Endothelial cell (in vitro differentiated cells): ENCODE measurements at places on chromosomes 6 and 20.

DNA sequence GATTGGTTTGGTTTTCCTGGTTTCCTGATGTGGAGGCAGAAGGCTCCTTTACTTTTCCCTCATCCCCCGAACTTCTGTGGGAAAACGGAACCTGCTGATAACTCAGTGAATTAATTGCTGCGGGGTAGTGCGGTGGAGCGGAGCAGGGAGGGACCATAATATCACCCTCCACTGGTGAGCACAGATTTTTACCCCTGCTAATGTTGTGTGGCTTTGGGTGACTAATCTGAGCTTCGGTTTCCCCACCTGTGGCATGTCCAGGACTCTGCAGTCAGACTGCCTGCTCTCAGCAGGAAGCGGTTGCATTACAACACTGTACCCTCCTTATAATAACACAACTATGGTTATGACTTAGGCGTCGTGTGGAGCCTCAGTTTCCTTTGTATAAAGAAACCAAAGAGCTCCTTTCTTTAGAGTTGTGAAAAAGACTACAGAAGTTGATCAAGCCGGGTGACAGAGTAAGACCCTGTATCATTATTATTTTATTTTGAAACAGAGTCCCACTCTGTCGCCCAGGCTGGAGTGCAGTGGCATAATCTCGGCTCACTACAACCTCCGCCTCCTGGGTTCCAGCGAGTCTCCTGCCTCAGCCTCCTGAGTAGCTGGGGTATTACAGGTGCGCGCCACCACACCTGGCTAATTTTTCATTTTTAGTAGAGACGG is 2.2 kb upstream of the ID1 start:
- no peaks in the 10 kb centered on the region for H3K36me3 ChIP-seq
- H3K27ac ChIP-seq: peak overlapping the region; percentile 92
- no peak for DNase-seq
- H3K4me3 ChIP-seq: peak overlapping the region; percentile 56
- H3K27me3 ChIP-seq: peaks cover 20% of the 10 kb centered on the region

DNA sequence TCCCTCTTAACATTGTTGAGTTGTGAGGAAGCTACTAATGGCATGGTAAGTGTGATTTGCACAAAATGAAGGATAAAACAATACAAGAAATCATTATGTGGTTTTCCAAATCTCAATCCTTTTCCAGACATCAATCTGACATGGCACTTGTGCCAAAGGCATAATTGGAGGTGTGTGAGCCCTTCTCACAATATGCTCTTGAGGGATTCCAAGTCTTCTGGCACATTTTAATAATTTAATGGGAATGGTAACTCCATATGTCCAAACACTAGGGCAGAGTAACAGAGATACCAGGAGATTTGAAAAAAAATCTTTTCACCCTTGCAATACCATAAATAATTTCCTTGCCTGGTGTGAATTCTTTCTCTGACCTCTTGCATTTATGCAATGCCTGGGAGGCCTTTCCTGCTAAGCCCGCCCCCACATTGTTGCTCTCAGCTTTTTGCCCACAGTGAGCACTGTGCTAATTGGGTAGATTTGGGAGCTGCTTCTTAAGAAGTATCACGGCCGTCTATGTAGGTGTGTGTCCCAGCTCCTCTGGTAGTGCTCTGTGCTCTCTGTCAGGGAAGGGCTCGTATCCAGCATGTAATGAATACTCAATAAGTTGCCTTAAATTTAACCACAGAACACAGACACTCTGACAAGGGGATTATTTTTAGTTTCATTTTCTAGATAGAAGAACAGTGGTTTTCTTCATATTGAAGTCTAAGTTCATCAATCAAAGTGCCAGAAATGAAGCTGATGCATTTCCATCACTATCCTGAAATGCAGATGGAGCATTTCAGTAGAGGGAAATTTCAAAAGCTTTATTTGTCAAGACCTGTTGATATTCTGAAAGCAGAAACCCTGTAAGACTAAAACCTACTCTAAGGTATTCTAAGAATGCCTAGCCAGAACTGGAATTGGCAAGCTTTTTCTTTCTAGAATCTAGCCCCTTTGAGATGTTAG is 54.4 kb upstream of the CEP85L start:
- H3K27me3 ChIP-seq: peaks cover 11% of the 10 kb centered on the region
- H3K4me1 ChIP-seq: peaks cover 26% of the 10 kb centered on the region
- DNase-seq: no peak

- H3K4me3 ChIP-seq: no peak overlapping the region
- H3K27ac ChIP-seq: no peak overlapping the region
- no peak for DNase-seq
- H3K4me1 ChIP-seq: peaks cover 6% of the 10 kb centered on the region
These were observed 57.4 kb upstream of the FOXC1 start for GRCh38 chr6:1552296-1552761.

GRCh38 chr6:74731931-74732330 is 473.9 kb downstream of the COL12A1 start:
- H3K27ac ChIP-seq: no peak overlapping the region
- no peaks in the 10 kb centered on the region for H3K36me3 ChIP-seq
- DNase-seq: no peak
- H3K4me1 ChIP-seq: no peaks in the 10 kb centered on the region

GRCh38 chr6:154931711-154932424 is 63.2 kb upstream of the TIAM2 start:
- peaks cover 30% of the 10 kb centered on the region for H3K4me1 ChIP-seq
- H3K36me3 ChIP-seq: no peaks in the 10 kb centered on the region
- peaks cover 1% of the 10 kb centered on the region for H3K27me3 ChIP-seq
- peak overlapping the region; percentile 74 for H3K27ac ChIP-seq
- no peak for DNase-seq

DNA sequence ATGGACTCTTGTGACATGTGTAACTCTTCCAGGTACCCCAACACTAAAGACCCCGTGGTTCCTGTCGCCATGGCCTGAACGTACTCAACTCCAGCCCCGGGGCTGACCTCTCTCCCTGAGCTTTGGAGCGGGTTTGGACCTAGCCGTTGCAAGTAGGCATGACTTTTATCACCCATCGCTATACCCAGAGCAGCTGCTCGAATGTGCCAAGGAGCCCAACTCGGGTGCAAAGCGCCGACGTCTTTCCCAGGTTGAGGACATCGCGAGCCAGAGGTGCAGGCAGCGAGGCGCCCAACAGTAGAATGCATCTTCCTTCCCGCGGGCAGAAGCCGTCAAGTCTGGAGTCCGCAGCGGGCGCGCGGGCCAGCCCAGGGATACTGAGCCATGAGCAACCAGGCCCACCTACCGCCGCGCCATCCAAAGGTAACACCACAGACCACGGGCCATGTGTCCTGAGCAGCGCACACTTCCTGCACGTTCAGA is 5.7 kb upstream of the LAMP5 start:
- H3K27me3 ChIP-seq: no peaks in the 10 kb centered on the region
- DNase-seq: no peak
- H3K4me1 ChIP-seq: peaks cover under 1% of the 10 kb centered on the region

GRCh38 chr20:51058017-51058416 is 35.1 kb upstream of the KCNG1 start:
- H3K4me3 ChIP-seq: no peak overlapping the region
- peaks cover 5% of the 10 kb centered on the region for H3K4me1 ChIP-seq
- no peak overlapping the region for H3K27ac ChIP-seq
- no peaks in the 10 kb centered on the region for H3K36me3 ChIP-seq

DNA sequence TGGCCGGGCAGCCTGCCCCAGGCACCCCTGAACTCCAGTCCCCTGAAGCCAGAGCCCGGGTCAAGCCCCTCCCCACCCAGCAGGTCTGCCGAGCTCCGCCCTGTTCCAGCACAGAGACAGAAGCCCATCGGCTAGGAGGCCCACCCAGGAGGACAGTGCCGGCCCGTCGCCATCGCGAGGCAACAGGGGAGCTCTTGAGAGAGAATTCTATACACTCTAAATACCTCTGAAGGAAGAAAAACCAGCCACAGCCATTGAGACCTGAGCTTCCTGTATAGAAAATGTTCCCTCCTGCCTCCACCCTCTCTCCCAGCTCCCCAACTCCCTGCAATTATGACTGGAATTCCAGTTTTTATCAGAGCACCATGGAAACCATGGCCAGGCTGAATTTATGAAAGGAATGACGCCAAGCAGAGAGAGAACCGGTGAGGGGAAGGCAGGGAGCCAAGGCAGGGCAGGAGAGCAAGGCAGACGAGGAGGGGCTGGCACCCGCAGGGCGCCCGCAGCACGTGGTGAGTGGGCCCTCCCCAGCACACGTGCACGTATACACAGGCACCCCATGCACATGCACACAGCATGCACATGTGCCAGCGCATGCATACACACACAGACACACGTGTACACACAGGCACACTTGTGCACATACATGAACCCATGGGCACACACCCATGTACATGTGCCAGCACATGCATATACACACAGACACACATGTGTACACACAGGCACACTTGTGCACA is 27.6 kb upstream of the MRGBP start:
- peaks cover 4% of the 10 kb centered on the region for H3K4me1 ChIP-seq
- no peak for DNase-seq
- no peak overlapping the region for H3K27ac ChIP-seq
- H3K4me3 ChIP-seq: no peak overlapping the region
- H3K27me3 ChIP-seq: peaks cover 11% of the 10 kb centered on the region

- no peak overlapping the region for H3K4me3 ChIP-seq
- no peaks in the 10 kb centered on the region for H3K36me3 ChIP-seq
- H3K27ac ChIP-seq: no peak overlapping the region
- no peak for DNase-seq
These were observed 106.9 kb downstream of the RNGTT start for GRCh38 chr6:88856566-88856965.

DNA sequence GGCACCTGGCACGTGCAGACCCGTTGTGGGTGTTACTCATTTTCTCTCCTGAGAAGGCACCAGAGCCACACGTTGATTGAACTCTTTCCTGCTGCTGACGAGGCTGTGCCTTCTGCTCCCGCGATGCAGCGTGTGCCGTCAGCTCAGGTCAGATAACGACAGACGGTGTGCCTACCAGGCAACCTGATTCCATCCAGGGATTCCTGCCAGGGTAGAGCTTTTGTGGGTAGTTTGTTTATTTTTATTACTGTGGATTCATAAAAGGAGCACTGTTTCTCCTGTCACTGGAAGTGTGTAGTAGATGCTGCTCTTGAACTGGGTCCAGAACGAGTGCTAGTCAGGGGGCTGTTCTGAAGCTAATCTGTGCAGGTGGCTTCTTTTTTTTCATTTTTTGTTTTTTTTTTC is 20.7 kb downstream of the PRPF6 start:
- no peak overlapping the region for H3K27ac ChIP-seq
- no peak for DNase-seq
- H3K4me1 ChIP-seq: peaks cover 16% of the 10 kb centered on the region
- H3K36me3 ChIP-seq: peaks cover 28% of the 10 kb centered on the region

- no peak overlapping the region for H3K27ac ChIP-seq
- no peak for DNase-seq
- H3K27me3 ChIP-seq: no peaks in the 10 kb centered on the region
- H3K4me3 ChIP-seq: no peak overlapping the region
- no peaks in the 10 kb centered on the region for H3K36me3 ChIP-seq
- H3K4me1 ChIP-seq: peaks cover 6% of the 10 kb centered on the region
These were observed 110.1 kb upstream of the HDAC2 start for GRCh38 chr6:114080891-114081510.

- H3K27me3 ChIP-seq: peaks cover 5% of the 10 kb centered on the region
- H3K4me1 ChIP-seq: peaks cover 10% of the 10 kb centered on the region
- H3K36me3 ChIP-seq: no peaks in the 10 kb centered on the region
- no peak overlapping the region for H3K4me3 ChIP-seq
- no peak overlapping the region for H3K27ac ChIP-seq
- DNase-seq: no peak
These were observed 17.6 kb upstream of the SRC start for GRCh38 chr20:37328149-37328945.

DNA sequence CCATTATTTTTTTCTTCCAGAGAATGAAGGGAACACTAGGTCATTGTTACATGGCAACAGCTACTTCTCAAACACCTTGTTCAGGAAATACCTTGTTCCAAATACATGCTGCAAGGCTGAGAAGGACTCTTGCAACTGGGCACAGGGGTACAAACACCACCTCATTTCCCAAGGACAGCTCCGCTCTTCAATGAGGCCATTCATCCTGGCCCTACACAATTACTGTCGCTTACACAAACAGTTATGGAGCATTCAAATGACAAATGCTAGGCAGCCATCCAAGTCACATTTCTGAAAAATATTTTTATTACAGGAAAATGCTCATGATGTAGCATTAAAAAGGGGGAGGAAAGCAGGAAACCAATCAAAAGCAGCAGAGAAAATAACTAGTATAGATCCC is 611.9 kb downstream of the DHX35 start:
- H3K27me3 ChIP-seq: no peaks in the 10 kb centered on the region
- H3K27ac ChIP-seq: no peak overlapping the region
- no peaks in the 10 kb centered on the region for H3K4me1 ChIP-seq
- no peak overlapping the region for H3K4me3 ChIP-seq
- DNase-seq: no peak

DNA sequence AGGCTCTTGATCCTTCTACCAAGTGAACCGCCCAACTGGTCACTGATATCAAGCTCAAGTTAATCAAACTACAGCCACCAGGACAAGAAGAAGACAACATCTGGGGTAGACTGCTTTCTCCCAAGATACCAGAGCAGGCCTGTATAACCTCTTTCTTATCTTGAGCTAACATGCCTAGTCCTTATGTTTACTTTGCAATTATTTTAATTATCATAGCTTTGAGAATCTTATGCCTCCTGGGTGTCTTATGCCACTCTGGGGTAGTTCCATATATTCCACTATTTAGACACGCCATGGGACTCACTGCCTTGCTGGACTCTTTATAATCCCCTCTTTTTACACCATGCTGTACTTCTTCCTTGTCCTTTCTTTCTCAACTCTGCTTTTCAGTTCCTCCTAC is 41.5 kb upstream of the ECI2 start:
- peaks cover 2% of the 10 kb centered on the region for H3K27me3 ChIP-seq
- H3K4me3 ChIP-seq: no peak overlapping the region
- H3K36me3 ChIP-seq: peaks cover 4% of the 10 kb centered on the region
- DNase-seq: no peak
- H3K27ac ChIP-seq: no peak overlapping the region

DNA sequence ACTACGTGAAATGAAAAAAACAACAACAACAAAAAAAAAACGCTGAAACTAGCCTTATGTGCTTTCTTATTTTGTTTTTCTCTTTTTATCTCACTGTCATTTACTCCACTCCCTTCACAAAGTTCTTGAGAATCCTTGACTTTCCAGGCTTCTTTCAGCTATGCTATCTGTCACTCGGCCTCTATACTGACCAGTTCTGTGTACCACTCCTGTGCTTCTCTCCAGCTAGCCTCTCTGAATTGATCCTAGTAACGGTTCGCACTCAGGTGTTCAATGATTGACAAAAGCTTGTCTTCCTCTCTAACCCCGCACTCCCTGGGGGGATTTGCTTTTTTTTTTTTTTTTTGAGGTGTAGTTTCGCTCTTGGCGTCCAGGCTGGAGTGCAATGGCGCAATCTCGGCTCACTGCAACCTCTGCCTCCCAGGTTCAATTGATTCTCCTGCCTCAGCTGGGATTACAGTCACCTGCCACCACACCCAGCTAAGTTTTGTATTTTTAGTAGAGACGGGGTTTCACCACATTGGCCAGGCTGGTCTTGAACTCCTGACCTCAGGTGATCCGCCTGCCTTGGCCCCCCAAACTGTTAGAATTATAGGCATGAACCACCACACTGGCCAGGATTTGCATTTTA is 31.8 kb downstream of the MLIP start:
- H3K27ac ChIP-seq: no peak overlapping the region
- no peaks in the 10 kb centered on the region for H3K27me3 ChIP-seq
- H3K4me1 ChIP-seq: peaks cover 3% of the 10 kb centered on the region
- H3K4me3 ChIP-seq: no peak overlapping the region
- no peak for DNase-seq
- no peaks in the 10 kb centered on the region for H3K36me3 ChIP-seq

- no peaks in the 10 kb centered on the region for H3K27me3 ChIP-seq
- H3K4me1 ChIP-seq: peaks cover 2% of the 10 kb centered on the region
- no peaks in the 10 kb centered on the region for H3K36me3 ChIP-seq
- no peak overlapping the region for H3K27ac ChIP-seq
These were observed 142.9 kb upstream of the OLIG3 start for GRCh38 chr6:137637121-137637520.
